Daoy (cell line): ENCODE measurements at places on chromosomes 7 and 10.
A peak's percentile ranks its signal among the peaks of the same experiment; 100 is the strongest.

DNA sequence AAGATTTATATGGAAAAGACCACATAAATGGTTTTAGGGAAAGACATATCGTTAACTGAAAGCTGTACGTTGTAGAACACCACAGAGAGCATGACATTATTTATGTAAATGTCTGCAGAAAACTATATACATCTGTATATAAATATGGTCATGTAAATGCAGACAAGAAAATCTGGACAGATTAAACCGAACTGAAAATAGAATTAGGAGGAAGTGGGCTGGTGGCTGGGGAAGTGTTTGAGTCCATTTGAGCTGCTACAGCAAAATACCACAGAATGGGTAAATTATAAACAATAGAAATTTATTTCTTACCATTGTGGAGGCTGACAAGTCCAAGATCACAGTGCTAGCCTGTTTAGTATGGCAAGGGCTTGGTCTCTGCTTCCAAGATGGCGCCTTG, 56.3 kb upstream of the USP6NL start:
- DNase-seq = no peak

DNA sequence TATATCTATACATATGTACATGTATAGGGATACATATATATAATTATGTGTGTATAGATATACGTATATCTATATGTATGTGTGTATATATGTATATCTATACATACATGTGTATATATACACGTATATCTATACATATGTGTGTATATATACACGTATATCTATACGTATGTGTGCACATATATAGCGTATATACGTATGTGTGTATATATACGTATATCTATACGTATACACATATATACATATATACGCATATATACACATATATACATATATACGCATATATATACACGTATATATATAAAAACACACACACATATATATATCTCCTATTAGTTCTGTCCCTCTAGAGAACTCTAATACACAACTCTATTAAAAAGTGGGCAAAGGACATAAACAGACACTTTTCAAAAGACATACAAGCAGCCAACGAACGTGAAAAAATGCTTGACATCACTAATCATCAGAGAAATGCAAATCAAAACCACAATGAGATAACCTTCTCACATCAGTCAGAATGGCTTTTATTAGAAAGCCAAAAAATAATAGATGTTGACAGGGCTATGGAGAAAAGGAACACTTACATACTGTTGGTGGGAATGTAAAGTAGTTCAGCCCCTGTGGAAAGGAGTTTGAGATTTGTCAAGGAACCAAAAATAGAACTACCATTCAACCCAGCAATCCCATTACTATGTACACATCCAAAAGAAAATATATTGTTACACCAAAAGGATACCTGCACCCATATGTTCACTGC, 22.0 kb upstream of the TMEM120A start:
- DNase-seq = no peak

DNA sequence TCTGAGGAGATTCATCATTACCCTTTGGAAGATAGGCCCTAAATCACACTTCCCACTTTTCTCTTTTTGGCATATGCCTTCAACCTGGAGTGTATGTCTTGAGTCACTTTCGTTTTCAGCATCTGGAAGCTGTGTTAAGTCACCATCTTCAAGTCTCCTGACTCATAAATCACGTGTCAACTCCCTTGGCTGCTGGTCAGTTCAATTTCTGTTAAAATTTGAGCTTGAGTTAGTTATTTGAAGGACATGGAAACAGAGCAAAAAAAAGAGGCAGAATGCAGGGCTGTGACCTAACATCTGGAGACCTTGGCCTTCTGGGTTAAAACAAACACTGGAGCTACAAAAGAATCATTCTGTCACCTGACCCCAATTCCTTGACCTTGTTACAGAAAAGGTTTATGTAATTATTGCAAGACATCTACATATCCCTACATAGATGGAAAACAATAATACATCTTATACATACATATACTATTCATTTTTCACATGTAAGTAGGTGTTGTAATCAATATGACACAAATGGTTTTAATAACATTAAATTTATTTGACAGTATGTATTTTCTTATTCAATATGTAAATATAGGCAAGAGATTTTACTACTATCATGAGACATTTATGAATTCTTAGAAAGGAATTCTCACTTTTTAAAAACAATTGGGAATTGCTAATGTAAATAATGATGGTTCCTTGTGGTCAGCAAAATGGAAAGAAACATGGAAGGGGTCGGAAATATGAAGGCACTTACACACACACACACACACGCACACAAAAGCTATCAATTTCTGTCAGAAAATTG, 169.7 kb upstream of the PHYHIPL start:
- peak; percentile 59 for DNase-seq

GRCh38 chr7:70303309-70303708, 705.0 kb downstream of the AUTS2 start:
- no peak for DNase-seq

DNA sequence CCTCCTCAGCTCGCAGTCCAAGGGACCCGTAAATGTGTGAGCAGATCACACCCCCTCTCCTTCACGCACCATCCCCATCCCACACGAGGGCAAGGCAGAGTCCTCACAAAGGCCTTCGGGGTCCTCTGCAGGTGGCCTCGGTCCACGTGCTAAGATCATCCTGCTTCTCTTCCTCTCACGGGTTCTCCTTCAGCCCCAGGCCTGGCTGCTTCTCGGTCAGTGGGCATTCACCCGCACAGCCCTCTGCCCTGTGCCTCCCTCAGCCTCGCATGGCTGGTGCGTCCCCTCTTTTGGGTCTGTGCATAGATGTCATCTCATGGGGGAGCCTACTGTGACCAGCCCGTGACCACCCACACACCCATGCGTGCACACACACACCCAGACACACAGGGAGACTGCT, 17.3 kb upstream of the FOXL3 start:
- DNase-seq = no peak

DNA sequence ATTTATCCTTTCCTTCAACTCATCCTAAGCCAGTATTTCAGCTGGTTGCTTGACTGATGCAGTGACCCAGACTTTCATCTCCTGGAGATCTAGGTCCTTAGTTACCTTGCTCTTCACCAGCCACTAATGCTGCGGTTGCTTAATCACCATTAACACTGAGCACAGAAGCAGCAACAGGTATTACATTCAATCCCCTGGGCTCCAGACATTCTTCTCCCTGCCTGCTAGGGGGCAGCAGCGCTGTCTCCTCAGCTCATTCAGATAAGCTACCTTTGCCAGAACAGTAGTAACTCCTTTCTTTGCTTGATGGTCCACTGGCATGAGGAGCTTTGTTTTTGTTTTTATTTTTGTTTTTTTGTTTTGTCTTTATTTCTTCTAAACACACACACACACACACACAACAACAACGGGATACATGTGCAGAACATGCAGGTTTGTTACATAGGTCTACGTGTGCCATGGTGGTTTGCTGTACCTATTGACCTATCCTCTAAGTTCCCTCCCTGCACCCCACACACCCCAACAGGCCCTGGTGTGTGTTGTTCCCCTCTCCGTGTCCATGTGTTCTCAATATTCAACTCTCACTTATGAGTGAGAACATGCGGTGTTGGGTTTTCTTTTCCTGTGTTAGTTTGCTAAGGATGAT, 1043.2 kb upstream of the C7orf33 start:
- DNase-seq = peak; percentile 7

GRCh38 chr10:126350216-126350992, 37.9 kb downstream of the ADAM12 start:
- peak; percentile 96 for DNase-seq
